ENCODE measurements at places on chromosomes 11 and 22.

DNA sequence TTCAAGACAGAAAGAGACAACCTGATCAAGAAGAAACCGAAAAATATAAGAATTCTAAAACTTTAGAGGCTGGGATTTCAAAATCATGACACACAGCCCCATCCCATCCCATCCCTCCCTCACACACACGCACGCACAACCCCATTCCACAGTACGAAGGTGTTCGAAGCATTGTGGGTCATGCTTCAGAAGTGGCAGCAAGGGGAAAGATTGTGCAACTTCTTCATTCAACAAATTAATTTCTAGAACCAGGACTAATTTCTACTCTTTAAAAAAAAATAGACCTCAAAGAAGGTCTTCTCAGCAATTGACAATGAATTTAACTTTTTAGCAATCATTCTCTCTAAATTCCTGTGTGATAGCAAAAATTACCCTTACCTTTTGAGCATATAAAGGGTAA is 867 bp downstream of the SPA17 start:
- no peak for DNase-seq

GRCh38 chr22:47619631-47620030 is 857.2 kb downstream of the TBC1D22A start:
- DNase-seq, result no peak

GRCh38 chr11:6545917-6546605 is 49.0 kb downstream of the DNHD1 start:
- DNase-seq, result no peak

DNA sequence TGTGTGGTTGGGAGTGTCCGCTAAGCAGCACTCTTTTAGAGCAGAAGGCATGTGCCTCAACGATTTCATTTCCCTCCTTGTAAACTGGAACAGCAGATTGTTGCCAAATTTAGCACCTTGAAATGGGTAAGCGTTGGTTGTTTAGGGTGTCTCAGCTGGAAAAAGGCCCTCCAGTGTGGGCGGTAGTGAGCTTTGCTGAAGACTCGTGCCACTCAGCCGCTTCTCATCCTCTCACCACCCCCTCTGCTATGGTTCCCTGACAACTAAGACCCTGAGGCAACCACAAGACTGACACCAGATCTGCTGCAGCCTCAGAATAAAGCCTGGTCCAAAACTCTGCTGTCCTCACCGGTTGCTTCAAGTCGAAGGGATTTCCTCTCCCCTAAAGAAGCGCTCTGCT is 9.9 kb upstream of the FERMT3 start:
- DNase-seq, result no peak

GRCh38 chr11:78061921-78062311 is 1.7 kb upstream of the THRSP start:
- no peak for DNase-seq

DNA sequence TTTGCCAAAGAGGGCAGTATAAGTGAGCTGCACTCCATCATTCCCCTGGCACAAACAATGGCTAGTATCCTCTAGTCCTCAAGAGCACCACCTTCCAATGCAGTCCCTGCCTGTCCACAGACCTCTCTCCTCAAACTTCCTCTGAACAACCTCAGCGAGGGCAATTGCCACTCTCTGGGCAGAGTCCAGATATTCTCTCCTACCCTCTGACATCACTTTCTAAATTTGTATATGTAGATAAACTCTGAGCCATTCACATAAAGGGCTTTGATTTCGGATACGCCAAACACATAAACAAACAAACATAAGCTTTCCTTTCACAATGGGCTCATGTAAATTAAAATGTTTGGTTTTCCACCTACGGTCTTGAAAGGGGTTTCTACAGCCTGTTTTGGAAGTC is 3.0 kb upstream of the SLC43A3 start:
- peak; percentile 4 for DNase-seq

GRCh38 chr11:45423475-45424120 is 137.5 kb upstream of the SYT13 start:
- DNase-seq, result no peak

- DNase-seq, result no peak
Measured at GRCh38 chr11:95522874-95523273, 266.7 kb downstream of the FAM76B start.

- DNase-seq, result no peak
Measured at GRCh38 chr11:30206249-30206996, 24.4 kb upstream of the FSHB start.

GRCh38 chr11:94806014-94806413 is 37.9 kb downstream of the AMOTL1 start:
- no peak for DNase-seq

- DNase-seq, result no peak
Measured at GRCh38 chr11:45335434-45335833, 49.3 kb upstream of the SYT13 start.

DNA sequence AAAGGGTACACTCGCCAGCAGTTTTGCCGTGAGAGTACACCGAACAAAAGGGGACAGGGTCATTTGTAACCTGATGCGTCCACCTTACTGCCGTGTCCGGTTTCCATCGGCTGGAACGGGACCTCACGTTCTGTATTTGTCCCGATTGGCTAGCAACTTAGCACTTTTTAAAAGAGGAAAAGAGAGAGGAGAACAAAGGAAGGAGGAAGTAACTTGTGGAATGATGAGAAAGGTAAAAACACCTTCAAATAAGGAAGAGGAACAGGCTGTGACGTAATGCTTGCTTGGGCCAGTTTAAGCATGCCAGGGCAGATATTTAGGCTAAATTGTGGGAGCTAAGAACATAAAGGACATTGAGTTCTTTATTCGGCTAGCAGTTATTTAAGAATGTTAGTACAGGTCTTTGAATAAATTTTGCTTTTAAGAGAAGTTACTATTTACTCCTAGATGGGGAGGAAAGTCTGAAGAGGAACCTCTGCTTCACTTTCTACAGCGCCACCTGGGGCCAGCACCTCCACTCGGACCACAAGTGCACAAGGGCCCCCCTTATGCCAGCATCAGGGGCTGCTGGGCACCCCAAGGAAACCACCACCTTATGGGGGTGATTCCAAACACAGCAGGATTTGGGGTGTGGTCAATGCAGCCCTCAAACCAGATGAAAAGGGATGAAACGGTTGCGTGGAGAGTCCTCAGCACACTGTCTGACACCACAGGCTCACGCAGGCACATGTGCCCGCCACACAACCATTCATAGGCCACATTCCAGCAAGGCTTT is 5.8 kb downstream of the ARSA start:
- peak; percentile 41 for DNase-seq

GRCh38 chr22:21078916-21079315 is 33.2 kb downstream of the LRRC74B start:
- DNase-seq, result no peak

- DNase-seq, result no peak
Measured at GRCh38 chr11:7871056-7871455, 60.0 kb downstream of the OR10A6 start.

GRCh38 chr11:70483917-70484316 is 85.6 kb downstream of the CTTN start:
- DNase-seq, result no peak

Measured in LNCaP clone FGC (cell line).